Transverse colon (tissue), 4 donors: ENCODE measurements at places on chromosomes 3 and 15. TPM values are rescaled to one million over a fixed set of nuclear protein-coding genes. Genes with fewer than 3 reads are reported as not detected.
A peak's percentile ranks its signal among the peaks of the same experiment; 100 is the strongest.

GRCh38 chr15:43213466-43213865 lies 7.4 kb downstream of the EPB42 start:
- no peak overlapping the region for H3K4me3 ChIP-seq
- peaks cover 13% of the 10 kb centered on the region for H3K27me3 ChIP-seq
- H3K27ac ChIP-seq, result no peak overlapping the region
- H3K36me3 ChIP-seq, result no peaks in the 10 kb centered on the region
- no peaks in the 10 kb centered on the region for H3K4me1 ChIP-seq
- DNase-seq, result no peak

DNA sequence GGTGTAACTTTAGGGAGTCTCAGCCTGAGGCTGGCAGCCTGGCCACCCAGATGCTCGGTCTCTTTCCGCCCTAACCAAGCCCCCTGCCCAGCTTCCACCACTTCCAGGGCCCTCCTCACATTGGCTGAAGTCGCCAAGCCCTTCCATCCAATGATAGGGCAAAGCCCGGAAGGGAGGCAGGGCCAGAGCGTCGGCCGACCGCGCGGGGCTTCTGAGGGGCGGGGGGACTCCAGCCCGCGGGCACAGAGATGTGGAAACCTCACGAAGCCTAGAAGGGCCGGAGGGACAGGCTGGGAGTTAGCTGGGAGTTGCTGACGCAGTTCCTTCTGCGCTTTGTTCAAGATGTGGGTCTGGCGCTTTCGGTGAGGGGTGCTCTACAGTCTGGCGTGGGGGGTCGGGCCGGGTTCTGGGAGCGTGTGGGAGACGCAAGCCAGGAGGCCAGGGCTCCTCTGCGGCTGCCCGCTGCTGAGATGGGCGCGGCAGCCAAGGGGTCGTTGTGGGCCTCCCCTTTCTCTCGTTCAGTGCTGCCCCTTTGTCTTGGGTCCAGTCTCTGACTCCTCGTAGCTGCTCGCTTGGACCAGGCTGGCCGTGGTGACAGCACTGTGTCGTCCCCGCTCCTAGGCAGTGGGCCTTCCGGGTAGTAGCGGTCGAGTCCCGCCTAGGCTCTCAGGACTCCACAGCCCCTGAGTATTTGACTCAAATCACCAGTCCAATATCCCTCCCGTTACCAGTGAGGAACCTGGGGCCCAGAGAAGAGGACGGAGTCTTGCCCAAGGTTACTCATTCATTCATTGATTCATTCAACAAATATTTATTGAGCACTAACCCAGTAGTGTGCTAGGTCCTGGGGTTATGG lies at the start of gene ZNF660:
Gene ZNF660, plus strand, starts transcription at position 319 of the 856 bp plus-strand sequence. CDS start 9,230 bp downstream, outside the sequence.
- H3K4me3 ChIP-seq, result peak within 1 kb of the TSS; percentile 40

Gene GPR62
- not detected for total RNA-seq

- DNase-seq, result no peak
- H3K27ac ChIP-seq, result peak overlapping the region; percentile 78
- no peak overlapping the region for H3K4me3 ChIP-seq
- H3K27me3 ChIP-seq, result peaks cover 42% of the 10 kb centered on the region
These were observed 1.8 kb upstream of the LARP6 start for GRCh38 chr15:70855764-70856163.

DNA sequence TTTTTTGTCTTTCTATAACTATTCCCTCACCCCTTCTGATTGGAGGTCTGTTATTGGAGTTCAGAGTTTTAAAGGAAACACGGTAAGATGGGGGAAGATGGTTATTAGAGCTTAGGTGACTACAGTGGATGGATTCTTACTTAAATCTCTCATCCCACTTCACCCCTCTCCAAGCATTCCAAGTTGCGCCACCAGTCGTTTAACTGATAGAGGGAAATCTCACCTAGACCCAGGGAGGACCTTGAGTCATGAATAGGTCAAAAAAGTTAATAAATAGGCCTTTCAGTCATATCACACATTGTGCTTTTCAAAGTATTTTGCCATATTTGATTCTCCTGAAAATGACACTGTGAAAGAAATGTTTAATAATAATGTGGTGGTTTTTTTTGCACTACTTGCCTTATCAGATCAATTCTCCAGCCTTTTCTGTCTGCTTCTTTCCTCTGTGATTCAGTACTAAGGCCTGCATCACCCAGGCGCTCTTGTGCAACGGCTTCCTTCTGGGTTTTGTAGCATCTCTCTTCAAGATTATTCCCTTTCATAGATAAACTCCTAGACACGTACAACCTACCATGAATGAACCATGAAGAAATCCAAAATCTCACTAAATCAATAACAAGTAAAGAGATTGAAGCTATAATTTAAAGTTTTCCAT lies 100.4 kb upstream of the TGFBR2 start:
- no peaks in the 10 kb centered on the region for H3K4me1 ChIP-seq
- no peaks in the 10 kb centered on the region for H3K27me3 ChIP-seq
- no peak for DNase-seq
